ENCODE measurements at places on chromosomes 12 and 14.

GRCh38 chr12:124305136-124305535 lies 10.2 kb downstream of the RFLNA start:
- no peak for DNase-seq

GRCh38 chr12:68458866-68459265 lies 126.7 kb upstream of the MDM1 start:
- DNase-seq, result no peak

- DNase-seq, result peak; percentile 62
Measured at GRCh38 chr12:110079477-110080400, 31.4 kb upstream of the C12orf76 start.

GRCh38 chr14:96565811-96566210 lies 63.6 kb downstream of the PAPOLA start:
- no peak for DNase-seq

GRCh38 chr12:116592731-116593130 lies 33.5 kb downstream of the MAP1LC3B2 start:
- no peak for DNase-seq

DNA sequence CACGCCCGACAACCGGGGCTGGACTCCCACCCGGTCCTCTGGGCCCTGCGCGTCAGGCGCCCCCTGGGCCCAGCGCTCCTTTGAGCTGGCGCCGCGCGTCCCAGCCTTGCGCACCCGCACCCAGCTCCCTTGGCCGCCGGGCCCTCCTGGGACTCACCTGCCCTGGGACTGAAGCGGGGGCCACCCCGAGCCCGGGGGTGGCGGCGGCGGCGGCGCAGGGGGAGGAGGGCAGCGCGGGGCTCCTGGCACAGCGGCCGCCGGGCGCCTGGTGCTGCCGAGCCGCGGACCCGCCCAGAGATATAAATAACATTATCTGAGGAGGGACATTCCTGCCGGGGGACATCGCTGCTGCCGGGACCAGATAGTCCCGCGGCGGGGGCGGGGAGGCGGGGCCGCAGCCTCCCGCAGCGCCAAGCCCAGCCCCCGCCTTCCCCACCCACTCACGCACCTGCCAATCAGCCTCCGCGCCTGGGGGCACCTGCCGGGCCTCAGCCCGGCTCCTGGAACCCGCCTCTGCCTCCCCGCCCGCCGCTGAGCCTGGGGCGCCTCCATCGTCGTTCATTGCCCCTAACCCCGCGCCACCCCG lies at the start of gene SPTB:
TSS of gene SPTB (minus strand) at position 273 of the 586 bp plus-strand sequence. CDS start 56,813 bp downstream, outside the sequence.
- DNase-seq, result peak; percentile 42

DNA sequence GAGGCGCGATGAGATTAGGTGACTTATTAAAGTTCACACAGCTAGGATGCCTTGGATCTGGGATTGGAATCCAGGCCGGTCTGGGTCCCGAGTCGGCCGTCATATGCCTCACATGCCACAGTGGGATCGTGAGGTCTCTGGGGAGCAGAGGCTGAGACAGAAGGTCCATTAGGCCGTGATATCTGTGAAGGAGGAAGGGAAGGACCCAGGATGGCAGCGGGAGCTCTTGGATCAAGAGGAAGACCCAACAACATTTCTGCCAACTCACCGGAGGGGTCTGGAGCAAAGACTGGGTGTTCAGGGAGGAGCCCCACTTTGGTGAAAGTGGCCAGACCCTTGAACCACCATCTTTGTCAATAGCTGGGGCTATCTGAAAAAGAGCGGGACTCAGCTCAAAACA lies 242.9 kb downstream of the GLT1D1 start:
- no peak for DNase-seq

GRCh38 chr12:123891011-123891410 lies 81.6 kb downstream of the CCDC92 start:
- no peak for DNase-seq

- no peak for DNase-seq
Measured at GRCh38 chr14:24335461-24336171, 745 bp upstream of the ADCY4 start.

All from activated CD8-positive, alpha-beta memory T cell treated with anti-CD3 and anti-CD28 coated beads for 4 hours (primary cell).